ENCODE measurements at places on chromosomes 4 and X.

GRCh38 chrX:13092455-13092941 lies 48.1 kb upstream of the FAM9C start:
- peak; percentile 63 for DNase-seq

DNA sequence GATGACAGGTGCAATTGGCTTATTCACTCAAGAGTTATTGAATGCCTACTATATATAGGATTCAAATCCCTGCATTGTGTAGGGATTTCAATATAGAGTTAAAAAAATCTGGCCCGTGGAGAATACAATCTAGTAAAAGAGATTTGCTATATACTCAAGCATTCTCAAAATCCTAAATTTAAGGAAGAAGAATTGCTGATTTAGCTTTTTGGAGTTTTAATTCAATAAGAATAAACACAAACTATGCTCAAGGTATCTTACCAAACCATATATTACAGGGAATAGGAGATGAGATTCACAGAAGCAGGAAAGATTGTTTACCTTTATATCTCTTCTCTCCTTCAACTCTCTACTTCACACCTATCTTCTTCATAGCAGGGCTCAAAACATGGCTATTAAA lies 476.8 kb downstream of the PACRGL start:
- no peak for DNase-seq

- no peak for DNase-seq
Measured at GRCh38 chr4:182854466-182854865, 62.7 kb downstream of the DCTD start.

- no peak for DNase-seq
Measured at GRCh38 chr4:147589586-147589985, 27.6 kb upstream of the TMEM184C start.

GRCh38 chr4:168696826-168697225 lies 200.0 kb downstream of the PALLD start:
- no peak for DNase-seq

DNA sequence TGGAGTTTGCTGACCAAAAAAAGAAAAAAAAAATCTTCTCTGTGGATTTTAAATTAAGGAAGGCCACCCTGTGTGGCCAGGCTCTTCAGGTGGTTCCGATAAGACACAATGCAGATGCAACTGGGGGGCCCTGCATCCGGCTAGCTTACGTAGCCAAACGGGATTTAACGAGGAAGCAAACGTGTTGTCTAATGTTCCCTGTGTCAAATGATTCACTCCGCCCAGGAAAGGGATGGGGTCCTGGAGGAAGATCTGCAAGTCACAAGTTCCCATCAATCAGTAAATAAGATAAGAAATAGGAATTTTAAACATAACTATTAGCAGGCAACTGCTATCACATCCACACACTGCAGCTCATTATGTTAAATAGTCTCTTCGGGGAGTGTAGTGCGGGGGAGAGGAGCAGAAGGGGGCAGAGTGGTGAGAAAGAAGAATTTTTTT lies 216.4 kb upstream of the GYPA start:
- no peak for DNase-seq

DNA sequence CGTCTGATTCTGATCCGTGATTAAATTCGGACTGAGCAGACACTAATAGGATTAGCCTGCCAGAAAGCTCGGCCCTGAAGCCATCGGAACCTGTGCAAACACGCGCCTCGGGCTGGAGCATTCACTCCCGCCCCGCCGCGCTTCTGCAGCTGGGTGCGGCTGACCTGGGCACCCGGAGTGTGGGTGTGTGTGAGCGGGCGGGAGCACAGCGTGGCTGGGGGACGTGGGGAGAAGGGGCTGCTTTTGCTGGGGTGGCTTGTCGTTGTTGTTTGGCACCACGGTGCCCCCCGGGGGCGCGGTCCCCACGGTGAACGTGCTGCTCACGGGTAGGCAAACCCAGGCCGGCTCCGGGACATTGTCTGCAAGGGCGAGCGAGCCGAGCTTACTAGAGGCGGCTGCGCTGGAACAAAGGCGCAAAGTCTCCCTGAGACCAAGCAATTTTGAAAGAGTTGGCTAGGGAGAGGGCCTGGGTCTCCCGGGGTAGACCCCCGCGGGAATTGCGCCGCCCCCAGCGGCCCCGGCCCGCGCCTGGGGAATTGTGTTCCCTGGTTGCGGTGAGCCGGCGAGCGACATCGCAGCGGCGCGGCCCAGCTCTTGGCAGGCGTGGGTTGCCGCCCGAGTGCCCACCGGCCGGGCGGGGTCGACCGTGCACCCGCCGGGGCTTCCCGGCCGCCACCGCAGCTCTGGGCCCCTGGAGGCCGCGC lies 1.4 kb downstream of the MAMLD1 start:
- DNase-seq = no peak

GRCh38 chrX:139936259-139936658 lies 3.4 kb upstream of the ATP11C start:
- DNase-seq = no peak

- no peak for DNase-seq
Measured at GRCh38 chr4:13238936-13239335, 245.2 kb downstream of the RAB28 start.

GRCh38 chrX:153765138-153766079 lies 1.4 kb downstream of the PLXNB3 start:
- DNase-seq = no peak

- no peak for DNase-seq
Measured at GRCh38 chr4:187414716-187415115, 580.9 kb upstream of the ZFP42 start.

GRCh38 chr4:176001151-176002006 lies 64.3 kb upstream of the WDR17 start:
- no peak for DNase-seq

DNA sequence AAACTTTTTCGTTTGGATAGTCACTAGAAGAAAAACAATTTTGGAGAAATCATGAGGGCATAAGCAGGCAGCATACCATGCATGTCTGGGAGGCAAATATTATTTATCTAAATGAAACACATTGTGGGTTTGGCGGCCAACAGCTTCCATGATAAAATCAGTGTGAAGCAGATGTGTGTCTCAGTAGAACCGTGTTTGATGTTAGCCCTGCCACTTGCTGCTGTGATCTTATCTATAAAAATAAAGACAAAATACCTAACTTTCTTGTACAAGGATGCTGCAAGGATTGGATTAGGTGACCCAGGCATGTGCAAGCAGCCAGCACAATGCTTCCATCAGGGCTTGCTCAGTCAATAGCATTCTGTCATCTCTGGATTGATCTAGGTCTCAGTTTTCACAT lies 341.4 kb downstream of the PACRGL start:
- no peak for DNase-seq

DNA sequence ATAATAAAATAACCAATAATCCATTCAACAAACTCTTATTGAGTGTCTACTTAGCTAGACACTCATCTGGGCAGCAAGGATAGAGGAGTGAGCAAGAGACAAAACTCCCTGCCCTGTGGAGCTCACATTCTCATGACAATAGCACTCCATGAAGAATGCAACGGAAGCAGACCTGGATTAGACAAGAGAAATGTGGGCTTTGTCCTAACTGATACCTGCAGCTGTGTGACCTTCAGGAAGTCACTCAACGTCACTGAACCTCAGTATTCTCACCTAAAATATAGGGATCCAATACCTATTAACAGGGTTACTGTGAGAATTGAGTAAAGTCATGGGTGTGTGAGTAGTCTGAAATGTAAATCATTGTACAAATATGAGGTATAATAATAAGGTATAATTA lies 61.2 kb downstream of the NDNF start:
- no peak for DNase-seq

DNA sequence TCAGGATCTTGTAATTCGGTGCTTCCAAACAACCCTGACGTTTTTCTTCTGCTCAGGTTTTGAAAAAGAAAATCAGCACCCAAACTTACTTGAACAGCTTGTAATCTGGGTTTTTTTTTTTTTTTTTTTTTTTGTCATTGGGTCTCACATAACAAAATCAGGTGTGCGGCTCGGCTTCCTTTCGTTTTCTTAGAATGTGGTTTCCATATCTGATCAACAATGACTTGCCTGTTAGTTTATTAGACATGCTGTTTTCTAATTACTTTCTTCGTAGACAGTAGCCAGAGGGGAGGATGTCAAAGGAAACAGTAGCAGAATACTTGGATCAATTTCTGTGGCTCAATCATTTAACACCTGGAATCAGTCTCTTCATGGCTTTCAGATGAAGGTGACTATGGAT lies 890 bp upstream of the FREM3 start:
- DNase-seq = no peak

GRCh38 chr4:150720973-150721518 lies 139.1 kb downstream of the MAB21L2 start:
- no peak for DNase-seq

DNA sequence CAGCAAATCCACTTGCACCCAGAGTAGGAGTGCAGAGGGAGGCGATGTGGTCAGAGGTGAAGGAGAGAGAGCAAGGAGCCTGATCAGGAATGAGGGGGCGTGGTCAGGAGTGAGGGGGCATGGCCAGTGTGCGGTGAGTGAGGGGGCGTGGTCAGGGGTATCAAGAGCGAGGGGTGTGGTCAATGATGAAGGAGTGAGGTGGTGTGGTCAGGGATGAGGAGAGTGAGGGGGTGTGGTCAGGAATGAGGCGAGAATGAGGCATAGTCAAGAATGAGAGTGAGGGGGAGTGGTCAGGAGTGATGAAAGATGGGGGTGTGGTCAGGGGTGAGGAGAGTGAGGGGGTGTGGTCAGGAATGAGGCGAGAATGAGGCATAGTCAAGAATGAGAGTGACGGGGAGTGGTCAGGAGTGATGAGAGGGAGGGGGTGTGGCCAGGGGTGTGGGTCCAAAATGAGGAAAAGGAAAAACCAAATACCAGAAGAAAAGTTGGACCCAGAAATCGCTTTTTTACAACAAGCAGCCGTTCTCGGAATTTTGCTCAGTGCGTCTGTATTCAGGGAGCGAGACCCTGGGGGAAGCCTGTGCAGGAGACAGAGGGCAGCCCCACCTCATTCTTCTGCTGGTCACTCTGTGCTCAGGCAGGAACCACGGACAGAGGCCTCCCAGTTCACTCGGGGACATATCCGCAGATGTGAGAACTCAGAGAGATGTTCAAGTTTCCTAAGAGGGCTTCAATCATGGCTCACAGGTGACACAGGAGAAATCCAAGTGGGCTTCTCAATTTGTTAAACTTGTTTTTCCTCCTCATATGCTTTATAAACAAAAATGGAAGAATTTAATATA lies 47.5 kb downstream of the MAGEA1 start:
- no peak for DNase-seq

GRCh38 chr4:140298001-140298400 lies 75.4 kb upstream of the SCOC start:
- DNase-seq = no peak

GRCh38 chr4:96305030-96305429 lies 465.1 kb downstream of the PDHA2 start:
- DNase-seq = no peak

GRCh38 chr4:2135083-2135482 lies 76.0 kb downstream of the NAT8L start:
- DNase-seq = no peak

DNA sequence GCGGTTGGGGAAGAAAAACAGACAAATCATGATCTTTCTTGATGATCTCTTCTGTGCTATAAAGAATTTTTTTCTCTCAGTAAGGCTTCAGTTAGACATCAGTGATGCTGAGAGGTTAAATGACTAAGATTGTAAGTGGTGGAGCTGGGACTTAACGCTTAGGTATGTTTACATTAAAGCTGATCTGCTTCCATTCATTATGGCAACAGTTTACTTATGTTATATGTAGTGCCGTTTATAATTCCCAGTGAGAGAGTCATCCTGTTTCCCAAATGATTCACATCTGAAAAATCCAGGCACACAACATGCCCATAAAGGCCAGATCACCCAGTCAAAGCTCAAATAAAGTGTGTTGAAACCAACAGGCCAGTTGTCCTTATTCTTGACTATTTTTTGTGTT lies 50.1 kb downstream of the CENPVL3 start:
- DNase-seq = no peak

- DNase-seq = no peak
Measured at GRCh38 chrX:150767045-150767395, 73.8 kb downstream of the MTMR1 start.

- no peak for DNase-seq
Measured at GRCh38 chrX:34559325-34559724, 97.8 kb downstream of the TMEM47 start.

GRCh38 chrX:139290310-139290709 lies 240.2 kb upstream of the F9 start:
- no peak for DNase-seq

DNA sequence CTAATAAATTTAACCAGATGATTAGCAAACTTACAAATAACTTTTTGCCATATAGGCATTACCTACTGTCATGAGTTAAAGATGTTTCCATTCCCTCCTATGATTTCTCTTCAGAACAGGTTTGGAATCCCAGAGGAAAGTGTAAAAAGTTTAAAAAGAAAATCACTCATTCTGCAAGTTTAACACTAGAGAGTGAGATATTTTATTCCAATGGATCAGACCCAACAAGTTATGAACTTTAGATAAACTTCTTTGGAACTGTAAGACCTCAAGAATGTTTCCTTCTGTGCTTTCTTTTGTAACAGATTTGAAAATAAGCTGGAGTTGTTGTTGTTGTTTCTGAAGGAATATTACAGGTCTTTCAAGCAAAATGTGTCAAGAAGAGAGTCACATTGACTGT lies 51.6 kb downstream of the PPP3CA start:
- DNase-seq = no peak

- no peak for DNase-seq
Measured at GRCh38 chr4:41418444-41418843, 119.5 kb upstream of the LIMCH1 start.

DNA sequence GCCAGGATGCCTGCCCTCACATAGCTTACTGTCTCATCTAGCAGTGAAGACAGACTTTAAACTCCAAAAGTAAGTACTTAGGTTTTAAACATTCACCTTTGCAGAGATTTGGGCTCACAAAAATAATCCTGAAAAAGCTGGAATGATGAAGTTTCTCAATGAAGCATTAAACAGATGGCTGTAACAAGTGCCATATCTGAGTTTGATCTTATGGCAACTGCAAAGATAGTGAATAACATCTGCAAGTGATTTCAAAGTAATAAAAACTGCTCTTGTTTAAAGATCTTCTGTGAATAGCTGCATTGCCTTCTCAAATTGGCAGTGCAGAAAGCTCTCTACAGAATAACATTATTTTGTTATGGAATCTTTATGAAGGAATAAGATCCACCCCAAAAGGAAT lies 271.2 kb upstream of the SMIM31 start:
- no peak for DNase-seq

DNA sequence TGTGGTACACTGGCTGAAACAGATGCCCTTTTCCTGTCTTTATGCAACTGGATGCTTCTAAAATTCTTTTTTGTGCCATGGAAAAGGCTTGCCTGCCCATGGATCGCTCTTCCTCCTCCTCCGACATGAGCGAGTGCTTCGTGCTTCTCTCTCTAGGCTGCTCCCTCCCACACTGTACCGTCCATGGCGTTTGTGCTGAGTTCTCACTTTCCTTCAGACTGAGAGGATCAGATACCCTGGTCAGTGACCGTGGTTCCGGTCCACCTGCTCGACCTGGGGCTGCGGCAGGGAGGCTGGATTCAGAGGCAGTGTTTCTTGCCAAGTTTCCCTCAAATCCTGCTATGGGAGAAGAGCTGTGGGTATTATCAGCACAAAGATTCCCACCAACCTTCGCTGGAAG lies 10.2 kb upstream of the CLDN24 start:
- no peak for DNase-seq
